ENCODE measurements at places on chromosomes 6 and 20.

DNA sequence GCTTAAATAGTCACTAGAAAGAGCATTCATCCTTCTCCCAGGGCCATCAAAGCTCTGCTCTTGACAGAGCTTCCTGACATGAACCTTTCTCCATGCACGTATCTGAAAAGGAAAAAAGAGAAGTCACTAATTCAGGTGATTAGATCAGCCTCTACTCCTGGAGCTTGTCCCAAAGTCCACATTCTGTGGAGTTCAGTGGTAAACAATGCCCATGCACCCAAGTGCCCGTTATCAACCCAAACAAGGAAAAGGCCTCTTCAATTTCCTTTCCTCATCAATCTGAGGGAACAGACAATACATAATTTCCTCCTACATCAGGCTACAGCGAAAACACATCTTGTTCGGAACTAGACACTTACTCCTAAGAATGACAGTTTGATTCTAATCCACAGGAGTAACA, 129.2 kb upstream of the PCSK2 start:
- DNase-seq = no peak

DNA sequence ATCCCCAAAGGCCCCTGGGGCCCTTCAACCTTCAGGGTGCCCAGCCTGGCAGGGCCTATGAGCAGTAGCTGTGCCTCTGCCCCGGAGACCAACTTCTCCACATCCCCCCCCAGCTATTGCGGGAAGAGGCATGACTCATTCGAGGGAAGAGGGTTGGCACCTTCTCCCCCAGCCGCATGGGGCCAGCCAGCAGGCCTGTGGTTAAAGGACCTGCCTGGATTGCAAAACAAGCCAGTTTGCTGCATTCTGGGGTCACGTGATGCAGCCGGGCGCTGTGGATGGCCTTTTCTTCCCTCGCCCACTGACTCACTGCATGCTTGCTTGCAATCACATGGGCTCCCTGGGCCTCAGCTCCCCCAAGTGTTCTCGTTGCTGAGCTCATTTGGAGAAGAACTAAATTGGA, 182.5 kb downstream of the MAFB start:
- DNase-seq = peak; percentile 77

DNA sequence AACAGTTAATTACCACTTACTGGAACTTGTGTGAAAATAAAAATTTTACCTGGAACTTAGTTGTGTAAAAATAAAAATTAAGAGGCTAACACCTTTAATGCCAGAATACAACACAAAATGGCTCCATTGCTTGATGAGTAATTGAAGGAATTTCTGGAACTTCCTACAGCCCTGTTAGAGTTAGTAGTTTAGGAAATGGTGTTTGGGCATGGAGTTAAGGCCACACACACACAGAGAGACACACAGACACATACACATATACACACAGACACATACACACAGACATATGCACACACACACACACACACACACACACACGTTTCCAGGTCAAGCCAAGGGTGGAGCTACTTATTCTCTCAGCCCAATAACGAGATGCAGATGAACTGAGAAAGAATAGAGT, 20.6 kb upstream of the CST3 start:
- DNase-seq = no peak

DNA sequence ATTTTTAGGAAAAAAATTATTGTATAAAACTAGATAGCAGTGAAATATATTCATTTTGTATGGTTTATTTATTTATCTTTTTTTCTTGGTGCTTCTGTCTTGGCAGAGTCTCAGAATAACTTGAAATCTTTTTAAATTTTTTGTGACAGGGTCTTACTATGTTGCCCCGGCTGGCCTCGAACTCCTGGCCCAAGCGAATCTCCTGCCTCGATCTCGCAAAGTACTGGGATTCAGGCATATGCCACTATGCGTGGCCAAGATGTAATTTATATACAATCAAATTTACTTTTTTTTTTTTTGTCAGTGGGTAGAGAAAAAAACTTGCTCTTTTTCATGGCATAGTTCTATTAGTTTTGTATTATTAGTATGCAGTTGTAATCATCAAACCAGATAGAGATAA, 13.7 kb downstream of the CBFA2T2 start:
- DNase-seq = no peak

DNA sequence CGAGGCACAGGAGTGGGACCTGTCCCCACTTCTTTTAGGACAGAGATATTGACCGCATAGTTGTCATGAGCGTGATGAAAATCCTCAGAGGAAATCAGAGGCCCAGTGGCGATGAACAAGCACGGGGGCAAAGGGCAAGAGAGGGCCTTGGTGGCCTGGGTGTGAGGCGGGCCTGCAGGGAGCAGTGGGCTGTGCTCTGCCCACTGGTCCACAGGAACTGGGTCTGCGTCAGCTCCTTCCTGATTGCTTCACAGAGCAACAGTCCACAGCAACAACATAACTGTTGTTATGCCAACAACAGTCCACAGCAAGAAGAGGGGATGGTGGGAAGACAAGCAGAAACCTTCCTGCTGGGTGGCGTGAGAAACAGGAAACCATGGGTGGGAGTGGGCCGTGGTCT, 335.6 kb downstream of the ZFAND3 start:
- DNase-seq = peak; percentile 5

- DNase-seq = no peak
Measured at GRCh38 chr6:8240301-8240700, 138.0 kb upstream of the EEF1E1 start.

- no peak for DNase-seq
Measured at GRCh38 chr6:100665041-100665380, 200.3 kb upstream of the SIM1 start.

All from hematopoietic multipotent progenitor cell treated with erythropoietin and hydrocortisone succinate and interleukin-3 and kit ligand, for 6 days (in vitro differentiated cells).